CD4-positive, alpha-beta T cell treated with Interleukin-21 for 1 hour (primary cell): ENCODE measurements at places on chromosomes 5 and 9.

GRCh38 chr5:22889720-22890119 is 36.6 kb upstream of the CDH12 start:
- DNase-seq = no peak

- no peak for DNase-seq
Measured at GRCh38 chr5:142561029-142561428, 124.9 kb downstream of the FGF1 start.

- DNase-seq = no peak
Measured at GRCh38 chr5:147223343-147223742, 11.5 kb upstream of the STK32A start.

- no peak for DNase-seq
Measured at GRCh38 chr5:72067682-72068470, 39.4 kb upstream of the MAP1B start.

DNA sequence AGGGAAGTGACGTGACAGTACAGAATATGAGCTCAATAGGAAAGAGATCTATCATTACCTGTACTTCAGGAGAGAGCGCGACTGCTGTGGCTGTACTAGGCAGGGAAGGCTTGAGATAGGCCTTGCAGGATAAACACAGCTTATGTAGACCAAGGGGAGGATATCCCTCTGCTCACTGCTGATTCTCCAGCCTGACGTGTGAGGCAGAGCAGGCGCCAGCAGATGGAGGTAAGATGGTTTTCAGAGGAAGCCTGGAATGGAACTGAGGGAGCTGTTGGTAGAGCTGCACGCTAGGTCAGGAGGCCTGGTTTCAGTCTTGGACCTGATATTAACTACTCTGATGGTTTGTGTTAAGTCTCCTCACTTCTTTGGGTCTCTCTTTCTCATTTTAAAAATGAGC is 291.4 kb downstream of the YTHDC2 start:
- DNase-seq = no peak

- no peak for DNase-seq
Measured at GRCh38 chr9:88653406-88653805, 118.4 kb downstream of the NXNL2 start.

GRCh38 chr9:132426639-132427414 is 16.8 kb downstream of the CFAP77 start:
- DNase-seq = no peak

GRCh38 chr9:130707225-130707976 is 13.8 kb downstream of the EXOSC2 start:
- peak; percentile 74 for DNase-seq
